Stimulated activated CD8-positive, alpha-beta memory T cell treated with anti-CD3 and anti-CD28 coated beads, Interleukin-7, amount 100 ng/mL, for 1 hour (primary cell): ENCODE measurements at places on chromosomes 13 and 19.

DNA sequence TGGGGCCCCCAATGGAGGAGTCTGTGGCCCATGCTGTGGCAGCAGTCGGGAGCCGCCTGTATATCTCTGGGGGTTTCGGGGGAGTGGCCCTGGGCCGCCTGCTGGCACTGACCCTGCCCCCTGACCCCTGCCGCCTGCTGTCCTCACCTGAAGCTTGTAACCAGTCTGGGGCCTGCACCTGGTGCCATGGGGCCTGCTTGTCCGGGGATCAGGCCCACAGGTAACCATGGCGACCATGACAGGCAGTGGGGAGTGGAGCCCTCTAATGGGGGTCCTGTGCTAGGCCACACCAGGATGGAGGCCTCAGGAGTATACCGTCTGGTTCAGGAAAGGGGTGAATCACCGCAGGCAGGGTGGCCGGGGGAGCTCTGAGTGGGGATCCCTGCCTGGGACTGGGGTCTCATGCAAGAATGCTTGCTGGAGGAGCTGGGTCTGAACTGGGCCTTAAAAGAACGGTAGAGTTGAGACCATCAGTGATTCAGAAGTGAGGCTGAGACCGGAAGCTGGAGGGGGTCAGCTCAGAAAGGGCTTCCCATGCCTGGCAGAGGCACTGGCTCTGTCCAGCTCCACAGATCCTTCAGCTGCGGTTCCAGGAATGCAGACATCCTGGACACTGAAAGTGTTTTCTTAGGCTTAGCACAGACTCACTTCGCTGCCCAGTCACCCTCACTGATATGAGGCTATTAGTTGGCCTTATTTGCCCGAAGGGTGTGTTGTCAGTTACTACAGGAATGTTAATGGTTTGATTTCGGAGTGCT, 29.1 kb downstream of the CNFN start:
- DNase-seq, result no peak

GRCh38 chr19:3375221-3376090, 9.1 kb downstream of the NFIC start:
- DNase-seq, result no peak

- no peak for DNase-seq
Measured at GRCh38 chr19:48192750-48193149, 22.3 kb downstream of the ZSWIM9 start.

GRCh38 chr19:45163751-45164460, 3.1 kb upstream of the NKPD1 start:
- DNase-seq, result no peak

GRCh38 chr19:21423057-21424041, 26.4 kb downstream of the ZNF493 start:
- no peak for DNase-seq

DNA sequence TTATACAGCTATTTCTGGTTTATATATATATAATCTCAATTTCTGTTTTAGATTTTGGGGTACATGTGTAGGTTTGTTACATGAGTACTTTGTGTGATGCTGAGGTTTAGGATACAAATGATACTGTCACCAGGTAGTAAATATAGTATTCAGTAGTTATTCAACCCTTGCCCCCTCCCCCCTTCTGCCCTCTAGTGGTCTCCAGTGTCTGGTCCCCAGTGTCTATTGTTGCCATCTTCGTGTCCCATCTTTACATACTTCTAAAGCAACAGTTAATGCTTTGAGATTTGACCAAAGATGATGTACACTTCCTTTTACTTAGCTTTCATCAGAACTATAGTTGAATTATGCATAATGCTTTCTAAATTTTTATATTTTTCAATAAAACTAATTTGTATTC, 1623.4 kb upstream of the PRR20A start:
- no peak for DNase-seq

DNA sequence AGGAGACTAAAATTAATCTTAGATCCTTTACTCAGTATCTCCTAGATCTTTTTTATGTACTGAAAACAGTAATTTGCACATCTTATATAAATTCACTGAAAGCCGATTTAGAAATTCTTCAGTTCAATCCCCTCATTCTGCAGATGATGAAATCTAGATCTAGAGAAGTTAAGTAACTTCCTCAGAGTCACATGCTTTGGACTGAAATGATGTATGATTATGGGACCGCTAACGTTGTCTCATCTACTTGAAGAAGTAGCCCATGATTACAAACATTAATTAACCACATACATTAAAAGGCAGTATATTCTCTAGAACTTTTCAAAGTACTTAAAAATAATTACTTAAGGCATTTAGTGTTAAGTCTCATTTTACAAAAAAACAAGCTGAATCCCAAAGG, 37.8 kb downstream of the ELF1 start:
- no peak for DNase-seq

DNA sequence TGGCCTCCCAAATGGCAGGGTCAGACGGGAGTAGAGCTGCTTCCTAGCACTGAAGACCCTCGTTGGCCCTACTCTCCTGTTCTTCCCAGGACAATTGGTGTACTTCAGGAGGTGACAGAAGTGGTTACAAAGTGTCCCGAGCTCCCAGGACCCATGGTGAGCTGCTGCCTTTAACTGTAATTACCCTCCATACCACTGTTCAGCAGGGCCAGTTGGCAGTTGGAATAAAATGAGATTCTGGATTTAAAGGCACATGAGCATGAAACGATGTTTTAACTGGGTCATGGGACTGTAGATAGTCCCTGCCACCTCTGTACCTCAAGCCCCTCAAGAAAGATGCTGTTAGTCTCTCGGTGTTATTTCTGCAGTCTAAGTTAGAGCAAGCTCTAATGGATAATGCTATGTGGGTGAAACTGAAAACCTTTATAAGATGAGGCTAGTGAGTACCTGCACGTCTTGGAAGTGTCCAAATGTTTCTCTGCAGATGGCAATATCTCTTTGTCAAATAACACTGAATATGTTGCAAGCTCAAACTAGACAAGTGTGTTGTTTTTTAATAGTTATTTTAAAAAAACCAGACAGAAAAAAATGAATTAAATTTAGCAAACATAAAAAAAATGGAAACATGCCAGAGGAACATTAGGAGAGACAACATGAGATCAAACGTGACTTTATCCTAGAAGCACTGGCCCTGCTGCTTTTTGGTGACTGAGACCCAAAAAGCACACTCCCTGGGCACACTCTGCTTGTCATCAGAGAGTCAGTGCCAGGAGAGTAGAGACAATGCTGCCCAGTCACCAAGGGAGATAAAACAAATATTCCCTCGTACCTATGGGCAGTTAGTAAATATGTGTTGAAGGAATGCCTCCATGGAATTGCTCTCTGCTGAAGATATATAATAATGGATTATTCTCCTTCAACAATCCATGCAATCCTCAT, 266.3 kb downstream of the LMO7 start:
- no peak for DNase-seq
